Glutamatergic neuron (in vitro differentiated cells): ENCODE measurements at places on chromosomes 6 and 20.

GRCh38 chr6:56839533-56840183 is 115.2 kb upstream of the BEND6 start:
- DNase-seq = no peak

GRCh38 chr6:149254253-149254652 is 63.3 kb upstream of the TAB2 start:
- no peak for DNase-seq

- DNase-seq = no peak
Measured at GRCh38 chr6:139019722-139020121, 8.8 kb upstream of the ABRACL start.

- DNase-seq = no peak
Measured at GRCh38 chr6:11700118-11700718, 78.4 kb downstream of the ADTRP start.

DNA sequence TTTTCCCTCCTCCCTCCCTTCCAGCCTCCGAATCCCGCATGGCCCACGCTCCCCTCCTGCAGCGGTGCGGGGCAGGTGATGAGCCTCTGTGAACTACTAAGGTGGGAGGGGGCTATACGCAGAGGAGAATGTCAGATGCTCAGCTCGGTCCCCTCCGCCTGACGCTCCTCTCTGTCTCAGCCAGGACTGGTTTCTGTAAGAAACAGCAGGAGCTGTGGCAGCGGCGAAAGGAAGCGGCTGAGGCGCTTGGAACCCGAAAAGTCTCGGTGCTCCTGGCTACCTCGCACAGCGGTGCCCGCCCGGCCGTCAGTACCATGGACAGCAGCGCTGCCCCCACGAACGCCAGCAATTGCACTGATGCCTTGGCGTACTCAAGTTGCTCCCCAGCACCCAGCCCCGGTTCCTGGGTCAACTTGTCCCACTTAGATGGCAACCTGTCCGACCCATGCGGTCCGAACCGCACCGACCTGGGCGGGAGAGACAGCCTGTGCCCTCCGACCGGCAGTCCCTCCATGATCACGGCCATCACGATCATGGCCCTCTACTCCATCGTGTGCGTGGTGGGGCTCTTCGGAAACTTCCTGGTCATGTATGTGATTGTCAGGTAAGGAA is at the start of gene OPRM1:
Gene OPRM1, plus strand, starts transcription at position 10 of the 612 bp plus-strand sequence. Its CDS starts 305 bp downstream, at position 315.
- DNase-seq = peak; percentile 49

DNA sequence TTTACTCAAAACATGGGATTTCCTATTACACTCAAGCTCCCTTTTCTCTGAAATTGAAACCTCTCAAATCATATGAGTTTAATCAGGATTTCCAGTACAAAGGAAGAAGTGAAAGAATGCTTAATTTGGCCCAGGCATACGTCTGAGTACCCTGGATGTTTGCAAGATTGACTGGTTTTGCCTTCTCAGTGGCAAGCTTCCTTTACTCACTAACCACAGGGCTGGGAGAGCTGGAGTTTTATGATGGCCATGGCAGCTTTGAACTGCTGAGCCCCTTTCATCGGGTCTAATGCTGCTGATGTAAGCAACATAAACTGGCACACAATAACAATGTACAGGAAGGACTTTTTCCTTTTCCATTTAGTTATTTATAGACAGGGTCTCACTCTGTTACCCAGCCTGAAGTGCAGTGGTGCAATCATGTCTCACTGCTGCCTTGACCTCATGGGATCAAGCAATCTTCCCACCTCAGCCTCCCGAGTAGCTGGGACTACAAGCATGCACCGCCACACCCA is 194.8 kb downstream of the SLC35F1 start:
- DNase-seq = no peak

- no peak for DNase-seq
Measured at GRCh38 chr20:47258745-47259695, 97.5 kb downstream of the ZMYND8 start.

GRCh38 chr20:63320041-63320511 is 27.1 kb downstream of the COL20A1 start:
- DNase-seq = no peak

GRCh38 chr6:45436544-45437438 is 59.1 kb upstream of the SUPT3H start:
- DNase-seq = no peak

- DNase-seq = no peak
Measured at GRCh38 chr6:43520097-43520496, 3.2 kb downstream of the POLR1C start.

- no peak for DNase-seq
Measured at GRCh38 chr6:41638935-41639808, 904 bp downstream of the MDFI start.

DNA sequence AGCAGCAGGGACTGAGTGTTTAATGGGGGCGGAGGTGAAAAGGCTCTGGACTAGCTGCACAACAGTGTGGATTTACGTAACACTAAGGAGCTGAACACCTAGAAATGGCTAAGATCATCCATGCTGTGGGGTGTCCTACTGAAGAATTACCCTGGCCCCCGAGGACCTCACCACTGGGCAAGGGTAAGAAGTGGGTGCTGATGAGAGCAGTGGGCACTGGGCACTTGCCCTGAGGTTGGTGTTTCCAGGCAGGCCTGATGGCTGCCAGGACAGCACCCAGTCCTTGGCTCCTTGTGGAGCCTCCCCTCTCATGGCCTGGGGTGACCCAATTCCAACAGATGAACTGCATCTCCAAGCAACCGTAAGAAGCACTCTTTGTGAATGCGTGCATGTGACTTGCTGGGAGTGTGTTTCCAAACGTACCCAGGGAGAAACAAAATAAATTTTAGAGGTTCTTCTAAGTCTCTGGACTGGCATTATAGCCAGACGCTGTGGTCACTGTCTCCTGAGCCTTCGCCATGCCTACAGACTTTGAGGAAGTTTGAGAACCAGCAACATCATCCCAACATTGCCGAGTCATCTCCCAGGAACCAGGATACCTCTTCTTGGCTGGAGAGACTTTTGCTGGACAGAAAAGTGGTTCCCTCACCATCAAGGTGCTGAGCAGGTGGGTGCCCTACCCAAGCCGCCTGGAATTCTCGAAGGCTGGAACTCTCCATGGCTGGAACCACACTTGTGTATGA is 245.9 kb downstream of the ERMARD start:
- no peak for DNase-seq

GRCh38 chr6:1394514-1395463 is 5.4 kb downstream of the FOXF2 start:
- DNase-seq = no peak

DNA sequence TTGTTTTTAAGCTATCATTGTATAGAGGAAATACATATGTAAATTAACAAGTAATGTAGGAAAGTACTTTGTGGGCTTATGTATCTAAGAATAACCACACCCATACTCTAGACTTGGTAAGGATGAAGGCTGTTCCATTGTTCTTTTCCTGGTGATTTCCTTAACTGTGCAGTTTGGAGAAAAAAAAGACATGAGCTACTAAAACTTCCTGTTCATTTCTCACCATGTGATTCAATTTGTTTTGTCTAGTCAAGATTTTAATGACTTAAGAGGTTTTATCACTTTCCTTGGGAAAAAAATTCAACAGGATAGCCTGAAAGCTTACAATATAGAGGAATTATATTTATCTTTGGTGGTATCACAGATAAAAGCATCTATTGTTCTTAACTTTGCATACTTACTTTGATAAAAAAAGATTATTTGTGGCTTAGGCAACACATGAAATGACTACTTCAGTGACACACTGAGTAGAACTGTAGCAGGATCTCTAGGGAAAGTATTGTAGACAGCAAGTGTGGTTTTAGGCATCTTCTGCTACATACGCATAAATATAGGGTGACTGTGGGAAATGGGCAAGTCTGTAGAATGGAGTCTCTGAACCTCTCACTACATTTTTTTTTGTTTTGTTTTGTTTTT is 80.3 kb downstream of the GJA1 start:
- no peak for DNase-seq

DNA sequence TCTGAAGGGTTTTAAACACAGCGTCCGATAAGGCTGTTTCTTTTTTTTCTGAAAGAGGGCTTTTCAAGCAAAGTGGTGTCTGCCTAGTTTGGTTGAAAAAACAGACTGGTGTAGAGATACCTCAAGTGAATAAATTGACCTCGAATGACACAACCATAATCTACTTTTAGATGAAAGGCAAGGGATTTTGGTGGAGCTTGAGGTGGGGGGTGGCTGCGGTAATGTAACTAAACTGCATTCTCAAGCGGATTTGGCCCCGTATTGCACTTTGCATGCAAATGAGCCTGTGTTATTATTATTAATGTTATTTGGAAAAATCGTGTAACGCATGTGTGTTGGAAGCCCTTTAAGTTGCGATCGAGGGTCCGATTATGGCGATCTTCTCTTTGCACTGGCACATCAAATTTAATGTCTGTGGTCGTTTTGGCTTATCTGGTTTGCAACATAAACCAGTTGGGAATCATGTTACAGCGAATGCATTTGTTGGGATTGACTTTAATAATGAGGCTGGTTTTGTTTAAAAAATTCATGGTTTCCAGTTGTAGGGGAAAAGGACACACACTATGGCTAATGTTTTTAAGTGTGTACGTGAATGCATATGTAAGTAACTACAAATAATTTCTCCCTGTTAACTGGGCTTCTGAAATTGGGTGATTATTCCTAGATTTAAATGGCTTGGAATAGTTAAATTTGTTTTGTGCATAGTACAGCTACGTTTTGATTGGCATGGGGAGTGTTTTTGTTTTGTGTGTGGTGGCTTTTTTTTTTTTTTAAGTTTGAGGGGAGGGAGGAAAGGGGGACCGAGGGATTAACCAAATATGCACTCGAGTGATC is 1.0 kb downstream of the JARID2 start:
- no peak for DNase-seq

- no peak for DNase-seq
Measured at GRCh38 chr20:4038676-4039370, 23.5 kb upstream of the RNF24 start.

DNA sequence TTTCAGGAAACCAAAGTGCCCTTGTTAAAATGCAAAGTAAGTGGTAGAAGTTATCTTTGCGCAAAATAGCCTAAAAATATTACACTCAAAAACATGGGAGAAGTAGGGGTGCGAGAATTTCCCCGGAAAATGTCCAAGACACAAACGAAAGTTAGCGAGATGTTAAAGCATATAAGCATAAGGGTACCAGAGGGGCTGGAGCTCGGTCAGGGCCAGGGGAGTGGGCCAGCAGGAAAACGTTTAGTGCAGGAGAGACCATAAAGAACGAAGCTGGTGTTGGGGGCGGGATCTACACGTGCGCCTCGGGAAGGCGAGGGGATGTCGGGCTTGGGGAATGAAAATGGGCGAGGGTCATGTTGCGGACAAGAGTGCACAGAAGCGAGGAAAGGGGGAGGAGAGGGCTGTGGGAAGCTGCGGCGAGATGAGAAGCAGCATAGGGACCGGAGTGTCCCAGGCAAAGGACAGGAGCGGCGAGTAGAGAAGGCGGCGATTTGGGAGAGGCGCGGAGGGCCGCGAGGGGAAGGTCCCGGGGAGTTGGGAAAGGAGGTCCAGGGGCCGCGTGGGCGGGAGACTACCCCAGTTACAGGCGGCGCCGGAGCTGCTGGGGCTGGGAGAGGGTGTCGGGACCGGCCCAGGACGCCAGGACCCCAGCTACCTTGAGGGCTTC is 600 bp downstream of the XPO5 start:
- DNase-seq = peak; percentile 52

GRCh38 chr20:42179768-42180167 is 561.6 kb upstream of the CHD6 start:
- no peak for DNase-seq

GRCh38 chr6:97069363-97069762 is 144.8 kb downstream of the KLHL32 start:
- DNase-seq = no peak

- peak; percentile 79 for DNase-seq
Measured at GRCh38 chr6:32087574-32088486, 21.3 kb downstream of the TNXB start.

DNA sequence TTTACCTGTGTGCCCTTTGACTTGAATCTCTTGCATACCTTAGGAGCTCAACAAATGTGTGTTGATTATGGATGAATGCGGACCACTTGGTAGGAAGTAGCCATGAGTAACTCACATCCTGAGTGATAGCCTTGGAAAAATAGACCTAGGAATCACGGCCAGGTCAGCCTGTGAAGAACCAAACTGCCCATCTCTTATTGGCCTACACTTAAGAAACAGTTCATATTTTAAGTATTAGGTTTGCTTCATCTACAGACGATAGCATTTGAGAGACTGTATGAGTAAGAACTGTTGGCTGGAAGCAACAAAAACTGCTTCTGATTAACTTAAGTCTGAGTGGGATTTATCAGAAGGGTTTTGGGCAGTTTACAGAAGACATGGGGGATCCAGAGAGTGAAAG is 320.1 kb upstream of the PRND start:
- DNase-seq = no peak

DNA sequence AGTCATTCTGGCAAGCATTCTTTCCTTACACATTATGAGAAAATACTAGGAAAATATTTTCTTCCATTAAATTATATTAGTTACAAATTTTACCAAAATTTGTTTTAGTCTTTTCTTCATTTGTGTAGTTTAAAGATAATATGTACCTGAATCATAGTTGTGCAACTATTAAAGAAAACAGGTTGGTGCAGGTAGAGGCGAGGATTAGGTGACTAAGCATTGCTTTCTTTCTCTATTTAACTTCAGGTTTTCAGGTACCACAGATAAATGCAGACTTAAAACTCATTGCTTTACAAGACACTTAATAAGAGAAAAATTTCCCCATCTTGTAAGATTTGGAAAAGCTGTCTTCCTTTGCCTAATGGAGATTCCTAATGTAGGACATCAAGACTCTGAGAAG is 1175.5 kb upstream of the ADGRB3 start:
- no peak for DNase-seq

GRCh38 chr20:36614781-36615557 is 9.4 kb downstream of the RAB5IF start:
- no peak for DNase-seq

DNA sequence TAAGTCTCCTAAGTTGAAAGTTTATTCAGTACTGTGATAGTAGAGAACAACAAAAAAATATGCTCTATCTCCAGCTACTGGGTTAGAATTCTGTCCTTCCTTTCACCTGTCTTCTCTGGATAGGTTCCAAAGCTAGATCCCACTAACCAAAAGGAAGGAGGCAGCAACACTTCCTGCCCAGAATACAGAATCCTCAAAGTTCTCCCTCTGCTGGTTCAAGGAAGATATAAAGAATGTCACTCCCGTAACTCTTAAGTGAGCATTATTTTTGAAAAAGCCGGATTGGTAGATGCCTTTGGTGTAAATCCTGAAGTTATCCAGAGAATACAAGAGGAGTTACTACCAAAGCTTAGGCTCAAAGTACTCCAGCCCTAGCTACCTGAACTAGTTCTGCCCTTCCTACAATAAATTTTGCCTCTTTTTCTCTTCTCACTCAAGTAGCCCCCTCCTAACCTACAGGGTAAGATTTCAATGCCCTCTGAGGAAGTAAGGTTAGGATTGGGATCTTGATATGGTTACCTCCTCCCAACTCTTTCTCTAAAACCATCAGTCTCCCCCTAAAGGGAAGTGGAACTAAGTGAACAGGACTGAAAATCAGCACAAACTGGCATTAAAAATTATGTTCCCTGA is 26.0 kb upstream of the CRIP3 start:
- DNase-seq = no peak

- peak; percentile 60 for DNase-seq
Measured at GRCh38 chr6:34791164-34791700, 651 bp upstream of the BLTP3A start.
